ENCODE measurements at places on chromosomes 5 and 9.
A peak's percentile ranks its signal among the peaks of the same experiment; 100 is the strongest.

GRCh38 chr5:126777257-126777974 is 480 bp downstream of the LMNB1 start:
- no peak for DNase-seq

GRCh38 chr9:87876708-87877107 is 6.0 kb upstream of the SPATA31E1 start:
- DNase-seq: no peak

DNA sequence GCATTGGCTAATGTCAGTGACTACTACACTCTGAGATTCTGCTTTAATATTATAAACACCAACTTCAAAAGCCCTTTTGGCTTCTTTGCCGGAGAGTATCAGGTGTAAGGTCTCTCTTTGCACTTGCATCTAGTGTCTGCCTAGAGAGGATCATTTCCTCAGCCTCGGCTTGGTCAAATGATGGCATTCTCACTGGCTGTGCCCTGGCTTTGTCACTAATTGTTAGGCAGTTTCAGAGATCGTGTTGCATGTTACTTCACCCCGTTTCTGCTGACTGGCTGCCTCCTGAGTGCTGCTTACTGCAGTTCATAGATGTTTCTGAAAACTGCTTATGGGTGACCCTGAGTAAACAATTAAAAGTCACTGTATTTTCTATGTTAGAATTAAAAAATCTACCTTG is 48.8 kb downstream of the SLC1A3 start:
- no peak for DNase-seq

DNA sequence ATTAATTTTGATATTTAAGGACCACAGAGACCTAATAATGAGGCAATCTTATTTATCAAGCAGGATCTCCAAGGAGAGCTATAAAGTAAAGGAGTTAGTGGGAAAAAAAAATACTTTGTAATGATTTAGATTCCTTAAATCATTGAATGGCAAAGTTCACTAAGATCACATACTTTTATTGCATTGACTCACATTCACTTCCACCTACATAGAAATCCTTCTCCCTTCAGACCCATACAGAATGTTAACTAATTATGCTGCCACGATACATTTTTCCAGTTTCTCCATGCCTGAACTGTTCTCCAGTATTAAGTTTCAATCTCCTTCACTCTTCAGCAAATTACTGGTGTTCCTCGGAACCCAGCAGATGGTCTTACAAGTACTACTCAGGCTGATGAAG is 388.7 kb downstream of the EFNA5 start:
- DNase-seq: no peak

GRCh38 chr9:7752481-7752880 is 47.1 kb downstream of the DMAC1 start:
- DNase-seq: no peak

- no peak for DNase-seq
Observed at GRCh38 chr5:74866596-74867162, 492 bp upstream of the FAM169A start.

GRCh38 chr9:135464181-135464580 is 15.4 kb upstream of the PPP1R26 start:
- no peak for DNase-seq

GRCh38 chr9:91421128-91421765 is 2.4 kb downstream of the NFIL3 start:
- no peak for DNase-seq

- DNase-seq: no peak
Observed at GRCh38 chr5:104498281-104498680, 935.7 kb upstream of the NUDT12 start.

- no peak for DNase-seq
Observed at GRCh38 chr9:88721025-88721424, 186.0 kb downstream of the NXNL2 start.

DNA sequence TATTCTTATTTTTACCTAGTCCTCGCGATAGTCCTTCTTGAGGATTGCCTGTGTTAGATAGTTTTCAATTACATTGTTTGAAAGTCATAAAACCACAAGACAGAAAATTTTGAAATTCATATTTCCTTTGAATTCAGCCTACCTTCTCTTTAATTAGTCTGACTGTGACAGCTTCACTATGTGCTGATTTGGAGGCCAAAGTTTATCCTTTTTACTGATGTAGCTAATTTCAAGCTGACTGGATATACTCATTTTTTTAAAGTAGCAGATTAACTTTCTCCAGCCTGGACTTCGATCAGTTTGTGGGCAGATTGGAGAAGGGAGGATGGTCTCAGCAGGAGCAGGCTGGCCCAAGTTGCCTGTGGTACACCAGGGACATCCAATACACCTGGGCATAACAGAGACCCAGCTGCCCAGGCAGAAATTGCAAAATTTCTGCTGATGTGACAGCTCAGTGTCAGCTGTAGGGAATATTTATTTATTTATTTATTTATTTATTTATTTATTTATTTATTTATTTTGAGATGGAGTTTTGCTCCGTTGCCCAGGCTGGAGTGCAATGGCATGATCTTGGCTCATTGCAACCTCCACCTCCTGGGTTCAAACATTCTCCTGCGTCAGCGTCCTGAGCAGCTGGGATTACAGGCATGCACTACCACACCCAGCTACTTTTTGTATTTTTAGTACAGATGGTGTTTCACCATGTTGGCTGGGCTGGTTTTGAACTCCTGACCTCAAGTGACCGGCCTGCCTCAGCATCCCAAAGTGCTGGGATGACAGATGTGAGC is 24.2 kb downstream of the AGXT2 start:
- DNase-seq: no peak

GRCh38 chr9:86275962-86276361 is 6.4 kb downstream of the ISCA1 start:
- DNase-seq: no peak

- DNase-seq: no peak
Observed at GRCh38 chr9:534886-535285, 306.6 kb upstream of the DMRT1 start.

GRCh38 chr5:149028984-149029383 is 33.9 kb downstream of the SH3TC2 start:
- no peak for DNase-seq

- DNase-seq: no peak
Observed at GRCh38 chr9:120876842-120877240, at the start of gene PHF19. PHF19 (minus strand) TSS chr9:120877188; CDS start chr9:120874741, 2,447 bp downstream.

DNA sequence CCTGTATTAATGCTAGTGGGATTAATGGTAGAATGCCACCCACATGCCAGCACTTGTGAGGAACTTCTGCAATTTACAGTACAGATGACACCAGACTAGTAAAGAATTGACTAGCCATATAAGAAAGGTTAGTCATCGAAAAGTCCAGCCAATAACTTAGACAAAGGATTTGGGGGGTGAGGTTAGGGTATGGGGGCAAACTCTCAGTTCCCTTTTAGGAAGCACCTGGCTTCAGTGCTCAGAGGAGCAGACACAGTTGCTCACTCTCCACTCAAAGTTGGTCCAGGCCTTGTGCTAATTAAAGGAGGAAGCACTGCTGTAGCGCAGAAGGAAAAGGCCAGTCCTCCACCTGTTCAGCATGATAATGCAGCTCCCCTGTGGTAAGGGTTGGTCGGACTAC is 25.2 kb downstream of the TGFBR1 start:
- no peak for DNase-seq

DNA sequence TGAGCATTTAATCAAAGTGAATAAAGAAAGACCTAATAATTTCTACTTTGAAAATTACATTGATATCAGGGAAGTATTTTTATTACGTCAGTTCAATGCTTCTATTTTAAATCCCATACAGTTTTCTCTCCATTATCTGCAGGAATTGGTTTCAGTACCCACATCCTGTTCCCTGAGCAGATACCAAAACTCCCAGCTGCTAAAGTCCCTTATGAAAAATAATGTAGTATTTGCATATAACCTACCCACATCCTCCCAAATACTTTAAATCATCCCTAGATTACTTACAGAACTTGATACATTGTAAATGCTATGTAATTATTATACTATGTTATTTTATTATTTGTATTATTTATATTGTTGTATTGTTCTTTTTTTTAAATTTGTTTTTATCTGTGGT is 125.4 kb upstream of the MINAR2 start:
- no peak for DNase-seq

DNA sequence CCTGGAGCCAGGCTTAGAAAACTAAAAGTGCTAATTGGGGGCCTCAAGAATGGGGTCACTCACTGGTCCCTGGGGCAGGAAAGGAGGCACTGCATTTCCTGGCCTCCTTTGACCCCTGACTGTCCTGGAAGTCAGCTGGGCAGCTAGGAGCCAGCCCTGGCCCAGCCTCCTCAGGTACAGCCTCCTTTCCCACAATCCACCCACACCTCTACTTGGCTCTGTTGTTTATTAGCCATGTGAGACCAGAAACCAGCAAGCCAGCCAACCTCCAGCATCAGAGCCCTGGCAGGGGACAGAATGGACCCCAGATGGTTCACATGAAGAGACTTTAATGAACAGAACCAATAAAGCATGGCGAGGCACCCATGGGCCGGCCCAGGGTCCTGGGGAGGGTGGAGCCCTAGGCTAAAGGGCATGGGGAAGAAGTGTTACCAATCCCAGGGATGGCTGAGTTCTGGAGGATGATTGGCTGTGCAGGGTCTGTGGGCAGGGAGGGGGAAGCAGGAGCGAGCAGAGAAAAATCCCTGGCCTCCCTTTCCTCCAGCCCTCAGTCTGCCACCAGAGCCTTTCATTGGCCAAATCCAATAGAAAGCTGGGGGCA is 55.3 kb upstream of the ANGPTL2 start:
- DNase-seq: no peak

DNA sequence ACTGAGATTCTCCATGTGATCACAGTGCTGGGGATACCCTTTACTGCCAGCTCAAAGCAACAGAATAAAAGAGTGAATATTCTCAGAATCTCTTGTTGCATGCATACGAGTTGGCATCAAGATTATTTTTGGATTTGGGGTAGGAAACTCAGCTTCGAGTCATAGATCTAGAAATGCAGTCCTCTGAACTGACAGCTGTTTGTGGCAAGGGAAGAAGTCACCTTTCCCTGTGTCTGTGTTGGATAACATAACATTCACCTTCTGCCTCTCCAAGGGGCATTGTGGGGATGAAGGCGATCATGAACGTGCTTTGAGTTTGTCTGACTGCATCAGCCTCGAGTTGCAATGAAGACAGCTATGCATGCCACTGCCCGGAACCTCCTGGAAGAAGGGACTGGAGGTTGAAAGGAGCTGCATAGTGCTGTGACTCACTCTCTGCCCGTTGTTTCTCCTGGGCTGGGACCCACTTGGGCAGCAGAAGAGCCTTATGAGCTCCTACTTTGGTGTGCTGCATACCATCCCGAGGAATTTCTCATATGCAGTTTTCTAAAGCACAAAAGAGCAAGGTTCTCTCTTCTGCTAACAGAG is 231.7 kb downstream of the ARHGAP26 start:
- DNase-seq: no peak

DNA sequence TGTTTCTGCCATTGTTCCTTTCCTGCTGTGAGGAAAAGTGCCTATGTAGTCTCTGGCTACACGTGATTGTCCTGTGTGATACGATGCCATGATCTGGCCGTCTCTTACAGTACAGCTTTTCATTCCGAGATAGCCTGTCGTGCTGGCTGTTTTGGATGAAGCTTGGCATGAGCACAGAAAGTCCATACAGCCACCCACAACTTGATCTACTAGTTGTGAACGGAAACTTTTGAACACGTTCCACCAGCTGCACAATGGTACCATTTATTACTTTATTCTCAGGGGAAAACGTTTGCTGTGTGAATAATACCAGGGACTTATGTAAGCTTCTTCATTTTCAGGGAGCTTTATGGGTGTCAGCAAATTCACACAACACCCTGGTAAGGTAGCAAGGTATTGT is 217.6 kb upstream of the ANKRD55 start:
- DNase-seq: no peak

GRCh38 chr9:87243602-87244001 is 254.1 kb upstream of the DAPK1 start:
- no peak for DNase-seq

- no peak for DNase-seq
Observed at GRCh38 chr5:156405988-156406387, 79.0 kb downstream of the SGCD start.

DNA sequence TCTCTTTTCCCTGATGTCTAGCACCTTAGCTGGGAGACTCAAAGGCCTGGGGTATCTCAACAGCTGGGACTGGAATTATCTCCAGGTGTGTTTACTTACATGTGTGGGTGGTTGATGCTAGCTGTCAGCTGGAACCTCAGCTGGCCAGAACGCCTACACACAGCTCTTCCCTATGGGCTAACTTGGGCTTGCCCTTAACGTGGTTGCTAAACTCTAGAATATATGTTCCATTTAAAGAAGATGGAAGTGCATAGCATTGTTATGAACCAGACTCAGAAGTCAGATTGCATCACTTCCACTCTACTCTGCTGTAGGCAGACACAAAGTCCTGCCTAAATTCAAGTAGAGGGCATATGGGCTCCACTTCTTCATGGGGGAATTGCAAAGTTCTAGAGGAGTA is 29.3 kb downstream of the SGCD start:
- DNase-seq: no peak

DNA sequence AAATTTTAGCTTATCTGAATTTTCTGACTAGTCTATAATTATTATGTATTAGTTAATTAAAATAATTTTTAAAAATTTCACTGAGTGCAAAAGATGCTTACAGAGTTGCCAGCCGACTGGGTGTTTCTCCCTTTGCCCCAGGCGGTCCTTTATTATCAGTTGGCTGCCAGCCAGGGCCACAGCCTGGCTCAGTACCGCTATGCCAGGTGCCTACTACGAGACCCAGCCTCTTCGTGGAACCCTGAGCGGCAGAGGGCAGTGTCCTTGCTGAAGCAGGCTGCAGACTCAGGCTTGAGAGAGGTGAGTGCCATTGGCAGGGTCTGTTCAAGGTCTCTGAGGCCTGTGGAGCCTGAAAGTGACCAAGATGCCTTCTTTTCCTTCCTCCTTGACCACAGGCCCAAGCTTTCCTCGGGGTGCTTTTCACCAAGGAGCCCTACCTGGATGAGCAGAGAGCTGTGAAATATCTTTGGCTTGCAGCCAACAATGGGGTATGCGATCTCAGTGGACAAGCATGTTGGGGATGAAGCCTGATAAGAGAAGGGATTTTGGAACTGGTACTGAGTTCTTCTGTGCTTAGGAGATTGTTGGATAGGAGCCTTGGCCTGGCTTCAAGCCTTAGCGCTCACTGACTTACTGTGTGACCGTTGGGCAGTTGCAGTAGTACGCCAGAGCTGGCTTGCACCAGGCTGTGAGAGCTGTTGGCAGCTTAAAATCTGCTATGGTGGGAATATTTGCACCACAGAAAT is 10.6 kb downstream of the DELE1 start:
- DNase-seq: peak; percentile 16

GRCh38 chr5:163190784-163191183 is 246.6 kb upstream of the CCNG1 start:
- no peak for DNase-seq
